ENCODE measurements at places on chromosomes 7 and 10.

GRCh38 chr7:12450615-12451014 is 47.0 kb upstream of the VWDE start:
- DNase-seq, result no peak

- DNase-seq, result no peak
Observed at GRCh38 chr7:19957664-19958063, 184.2 kb upstream of the TMEM196 start.

- no peak for DNase-seq
Observed at GRCh38 chr10:79532-80215, 30.6 kb upstream of the TUBB8 start.

- no peak for DNase-seq
Observed at GRCh38 chr7:141003172-141004065, 11.3 kb downstream of the MRPS33 start.

GRCh38 chr10:49297818-49298670 is 926 bp upstream of the C10orf71 start:
- no peak for DNase-seq

DNA sequence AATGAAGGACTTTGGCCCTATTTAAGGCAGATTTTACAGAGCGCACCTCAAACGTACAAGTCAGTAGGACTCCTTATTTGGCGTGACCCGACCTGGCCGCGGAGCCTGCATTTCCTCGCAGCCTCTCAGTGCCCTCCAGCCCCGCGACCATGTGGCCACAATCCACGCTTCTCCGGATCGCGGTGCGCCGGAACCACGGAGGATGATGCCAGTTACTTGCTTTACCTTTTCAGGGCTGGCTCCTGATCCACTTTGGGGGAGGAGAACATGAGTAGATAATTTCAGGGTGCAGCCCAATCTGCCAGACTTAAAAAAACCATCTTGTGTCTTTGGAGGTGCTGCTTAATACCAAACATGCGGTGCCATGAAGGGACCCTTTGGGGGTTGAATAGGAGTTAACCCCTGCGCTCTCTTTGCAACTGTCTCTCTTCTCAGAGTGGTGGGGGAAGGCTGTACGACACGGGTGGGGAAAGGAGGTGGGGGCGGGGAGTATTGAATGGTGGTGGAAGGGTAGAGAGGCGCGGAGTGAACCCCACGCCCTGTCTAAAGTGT is 1.5 kb downstream of the FRAT1 start:
- peak; percentile 32 for DNase-seq
